ENCODE measurements at places on chromosomes 13 and 19. TPM values are rescaled to one million over a fixed set of nuclear protein-coding genes. Genes with fewer than 3 reads are reported as not detected.

GRCh38 chr19:38875656-38876395, 2.2 kb downstream of the RINL start:
- H3K4me3 ChIP-seq = peak overlapping the region; percentile 95
- H3K27ac ChIP-seq = peak overlapping the region; percentile 99
- peaks cover 66% of the 10 kb centered on the region for H3K36me3 ChIP-seq
- H3K27me3 ChIP-seq = no peaks in the 10 kb centered on the region

- H3K27ac ChIP-seq = no peak overlapping the region
- H3K4me3 ChIP-seq = no peak overlapping the region
- ATAC-seq = no peak
- no peaks in the 10 kb centered on the region for H3K4me1 ChIP-seq
Observed at GRCh38 chr13:26075498-26075897, 23.7 kb upstream of the SHISA2 start.

GRCh38 chr13:23466144-23467002, 32.9 kb upstream of the SACS start:
- peaks cover 13% of the 10 kb centered on the region for H3K27me3 ChIP-seq
- H3K4me3 ChIP-seq = peak overlapping the region; percentile 54
- H3K27ac ChIP-seq = no peak overlapping the region
- H3K4me1 ChIP-seq = no peaks in the 10 kb centered on the region
- ATAC-seq = peak; percentile 88

GRCh38 chr13:47865883-47866282, 135.2 kb downstream of the SUCLA2 start:
- ATAC-seq = no peak
- no peak overlapping the region for H3K27ac ChIP-seq
- H3K36me3 ChIP-seq = no peaks in the 10 kb centered on the region
- no peak overlapping the region for H3K4me3 ChIP-seq
- peaks cover 4% of the 10 kb centered on the region for H3K27me3 ChIP-seq

DNA sequence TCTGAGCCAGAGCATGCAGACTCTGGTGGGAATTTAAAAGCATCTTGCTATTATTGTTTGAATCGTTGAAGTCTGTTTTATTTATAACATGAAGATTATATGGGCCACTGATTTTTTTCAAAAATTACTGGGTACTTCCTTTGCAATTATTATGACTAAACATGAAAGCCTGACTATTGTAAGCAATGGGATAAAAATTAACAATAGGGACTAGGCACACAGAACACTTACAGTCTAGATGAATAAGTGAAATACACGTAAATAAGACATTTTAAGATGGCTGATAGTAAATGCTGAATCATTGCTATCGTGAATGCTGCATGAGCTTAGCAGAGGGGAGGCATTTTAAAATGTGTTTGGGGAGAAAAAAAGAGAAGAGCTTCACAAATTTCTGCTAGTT, 81.0 kb upstream of the MAB21L1 start:
- no peak for ATAC-seq
- no peak overlapping the region for H3K27ac ChIP-seq

The OVOL3 gene
- not detected for total RNA-seq

GRCh38 chr19:36163813-36164212, 11.6 kb upstream of the COX7A1 start:
- no peaks in the 10 kb centered on the region for H3K4me1 ChIP-seq
- H3K27ac ChIP-seq = no peak overlapping the region
- no peaks in the 10 kb centered on the region for H3K27me3 ChIP-seq
- H3K36me3 ChIP-seq = no peaks in the 10 kb centered on the region
- ATAC-seq = no peak
- no peak overlapping the region for H3K4me3 ChIP-seq

The PEAK3 gene
- total RNA-seq = 0.09 TPM

The PINLYP gene
- 4.6 TPM for total RNA-seq

Data from activated T-helper 17 cell treated with anti-CD3 and anti-CD28 coated beads, Interleukin-2, amount 50 U/mL, for 72 hours (primary cell).